Diencephalon (tissue), 1 donor: ENCODE measurements at places on chromosomes 2 and 18. TPM values are rescaled to one million over a fixed set of nuclear protein-coding genes. Genes with fewer than 3 reads are reported as not detected.

Gene C2orf15
- 17.5 TPM for total RNA-seq

Gene REG1B
- total RNA-seq = not detected

Gene ALKAL2
- total RNA-seq = 1.4 TPM

Gene ERBB4
- 78.7 TPM for total RNA-seq

Gene SERPINB3
- total RNA-seq = not detected

Gene DHRS9
- total RNA-seq = 1.6 TPM

Gene SOX11
- total RNA-seq = 246 TPM

Gene ADRA2B
- 0.46 TPM for total RNA-seq

Gene SDC1
- 17.1 TPM for total RNA-seq

Gene GBX2
- 10.4 TPM for total RNA-seq

Gene NYAP2
- 16.1 TPM for total RNA-seq

Gene ARL5A
- total RNA-seq = 79.8 TPM

Gene FBXO48
- total RNA-seq = 1.4 TPM

Gene ASTL
- not detected for total RNA-seq
